Common myeloid progenitor, CD34-positive (primary cell): ENCODE measurements at places on chromosomes 7 and 10.
A peak's percentile ranks its signal among the peaks of the same experiment; 100 is the strongest.

DNA sequence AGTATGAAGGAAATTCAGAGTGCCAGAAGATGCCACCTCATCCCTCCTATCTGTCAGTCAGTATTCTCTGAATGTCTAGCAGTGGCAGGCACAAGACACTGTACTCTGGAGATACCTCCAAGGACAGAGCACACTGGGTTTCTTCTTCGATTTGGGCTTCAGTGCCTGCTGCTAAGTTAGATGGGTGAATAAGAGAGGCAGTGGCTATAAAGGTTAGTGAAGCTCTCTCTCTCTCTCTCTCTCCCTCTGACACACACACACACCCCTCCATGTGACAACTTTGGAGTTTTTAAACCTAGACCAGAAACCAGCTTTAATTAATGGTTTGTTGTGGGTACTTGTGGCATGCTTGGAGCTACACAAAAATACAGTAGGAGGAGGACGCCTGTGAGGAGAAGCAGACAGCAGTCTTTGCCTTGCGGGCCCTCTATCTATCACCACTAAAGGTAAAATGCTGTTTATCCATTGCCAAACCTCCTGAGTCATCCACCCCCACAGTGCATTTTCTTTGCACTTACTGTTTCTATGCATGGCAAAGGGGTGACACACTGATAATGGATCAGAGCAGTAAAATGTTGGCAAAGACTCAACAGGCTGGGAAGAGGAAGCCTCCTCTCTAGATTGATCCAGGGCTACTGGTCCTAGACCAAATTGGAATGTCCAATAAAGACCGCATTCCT, 102.5 kb downstream of the TRIL start:
- DNase-seq = no peak

GRCh38 chr10:4824791-4825310, 1.2 kb upstream of the AKR1E2 start:
- no peak for DNase-seq

DNA sequence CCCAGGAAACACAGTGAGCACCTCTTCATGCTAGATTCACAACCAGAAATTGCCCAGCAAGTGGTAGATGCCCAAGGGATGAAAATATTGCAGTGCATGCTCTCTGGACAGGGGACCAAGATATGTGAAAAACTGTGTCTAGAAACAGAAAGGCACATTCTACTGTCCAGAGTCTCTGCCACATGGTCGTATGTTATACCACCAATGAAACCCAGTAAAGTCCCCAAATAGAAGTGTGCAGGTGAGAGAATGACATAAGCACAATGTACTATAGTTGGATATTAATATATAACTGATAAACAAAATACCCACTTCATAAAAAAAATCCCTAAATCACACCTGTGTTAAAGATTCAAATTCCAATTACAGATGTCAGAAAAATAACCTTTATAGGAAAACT, 43.8 kb downstream of the RASGEF1A start:
- DNase-seq = no peak

GRCh38 chr7:44309271-44310091, 15.9 kb downstream of the CAMK2B start:
- DNase-seq = peak; percentile 49

DNA sequence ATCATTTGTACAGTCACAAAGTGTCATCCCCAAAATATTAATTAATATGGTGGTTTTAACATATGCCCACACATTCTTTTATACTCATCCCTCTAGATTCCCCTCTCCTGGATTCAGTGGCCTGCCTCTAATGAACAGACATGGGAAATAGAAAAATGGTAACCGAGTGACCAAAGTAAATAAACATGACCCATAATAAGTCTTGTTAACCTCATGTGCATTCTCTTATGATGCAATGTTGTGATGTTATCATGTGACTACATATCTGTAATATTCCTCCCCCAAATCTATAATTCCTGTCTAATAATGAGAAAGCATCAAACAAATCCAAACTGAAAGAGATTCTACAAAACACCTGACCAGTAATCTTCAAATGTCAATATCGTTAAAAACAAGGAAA, 164.5 kb upstream of the PRSS1 start:
- DNase-seq = no peak

- DNase-seq = no peak
Observed at GRCh38 chr7:38858259-38858884, 50.6 kb downstream of the VPS41 start.

GRCh38 chr10:5811387-5811821, 1.8 kb downstream of the GDI2 start:
- DNase-seq = peak; percentile 10

GRCh38 chr10:4127518-4128315, 342.7 kb upstream of the KLF6 start:
- peak; percentile 86 for DNase-seq

- DNase-seq = no peak
Observed at GRCh38 chr10:131822013-131822691, 78.7 kb upstream of the PPP2R2D start.

DNA sequence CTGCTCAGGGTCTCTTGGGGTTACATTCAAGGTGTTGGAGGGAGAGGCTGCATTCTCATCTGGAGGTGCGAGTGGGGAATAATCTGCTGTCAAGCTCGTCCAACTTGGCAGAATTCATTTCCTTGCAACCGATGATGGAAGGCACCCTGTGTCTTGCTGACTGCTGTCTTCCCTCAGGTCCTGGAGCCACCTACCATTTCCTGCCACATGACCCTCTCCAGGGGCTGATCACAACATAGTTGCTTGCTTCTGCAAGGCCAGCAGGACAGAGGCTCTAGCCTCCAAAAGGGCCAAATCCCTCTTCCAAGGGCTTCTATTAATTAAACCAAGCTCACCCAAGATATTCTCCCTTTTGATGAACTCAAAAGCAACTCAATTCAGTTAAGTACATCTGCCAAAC, 14.2 kb upstream of the BRI3 start:
- no peak for DNase-seq

- DNase-seq = no peak
Observed at GRCh38 chr7:77980087-77980713, 181.6 kb downstream of the PHTF2 start.

DNA sequence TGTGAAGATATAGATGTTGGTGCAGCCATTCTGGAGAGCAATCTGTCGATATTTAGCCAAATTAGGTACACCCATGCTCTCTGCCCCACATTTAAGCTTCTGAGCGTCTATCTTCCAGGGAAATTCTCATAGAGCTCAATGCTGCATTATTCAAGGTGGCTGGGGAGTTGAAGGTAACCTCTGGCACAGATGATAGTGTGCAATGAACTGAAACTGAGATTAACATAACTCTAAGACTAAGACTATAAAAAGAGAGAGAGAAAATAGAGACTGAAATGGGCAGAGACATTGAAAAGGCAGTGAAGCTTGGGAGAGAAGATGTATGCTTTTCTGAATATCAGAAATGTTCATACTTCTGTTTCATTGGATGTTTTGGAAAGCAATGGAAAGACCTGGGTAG, 1197.0 kb upstream of the AUTS2 start:
- no peak for DNase-seq

DNA sequence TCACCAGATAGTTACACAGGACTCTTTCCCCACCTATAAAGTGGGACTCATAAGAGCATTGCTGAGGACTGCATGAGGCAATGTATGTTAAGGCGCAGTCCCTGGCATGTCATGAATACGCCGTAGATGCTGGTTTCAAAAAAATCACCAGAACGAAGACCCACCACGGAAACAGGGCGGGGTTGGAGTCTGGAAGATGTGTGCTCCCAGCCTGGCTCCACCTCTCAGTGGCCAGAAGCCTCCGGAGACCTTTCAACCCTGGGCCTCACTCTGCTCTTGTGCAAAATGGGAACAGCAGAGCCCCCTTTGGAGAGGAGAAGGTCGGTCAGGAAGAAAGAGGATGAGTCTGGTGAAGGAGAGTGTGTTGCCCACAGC, 12.4 kb upstream of the ZMIZ1 start:
- no peak for DNase-seq

DNA sequence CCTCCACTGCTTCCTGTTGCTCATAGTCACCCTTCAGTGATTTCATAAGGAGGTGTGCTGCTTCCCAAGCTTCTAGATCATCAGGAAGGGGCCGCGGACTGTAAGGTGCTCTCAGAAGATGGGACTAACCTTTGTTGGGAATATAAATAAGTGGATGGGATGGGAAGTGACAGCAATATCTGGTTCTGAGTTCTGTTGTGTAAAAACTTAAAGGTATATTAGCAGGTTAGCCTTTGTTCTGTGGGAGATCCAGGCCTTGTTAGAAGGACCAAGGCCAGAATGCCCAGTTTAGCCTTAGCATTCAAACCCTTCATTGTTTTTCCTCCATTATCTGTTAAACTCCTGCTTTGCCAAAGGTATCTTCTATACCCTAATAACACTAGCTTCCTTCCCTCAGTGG, 12.4 kb downstream of the BUB3 start:
- no peak for DNase-seq

GRCh38 chr7:138625849-138626230, 75.3 kb downstream of the SVOPL start:
- DNase-seq = peak; percentile 49

DNA sequence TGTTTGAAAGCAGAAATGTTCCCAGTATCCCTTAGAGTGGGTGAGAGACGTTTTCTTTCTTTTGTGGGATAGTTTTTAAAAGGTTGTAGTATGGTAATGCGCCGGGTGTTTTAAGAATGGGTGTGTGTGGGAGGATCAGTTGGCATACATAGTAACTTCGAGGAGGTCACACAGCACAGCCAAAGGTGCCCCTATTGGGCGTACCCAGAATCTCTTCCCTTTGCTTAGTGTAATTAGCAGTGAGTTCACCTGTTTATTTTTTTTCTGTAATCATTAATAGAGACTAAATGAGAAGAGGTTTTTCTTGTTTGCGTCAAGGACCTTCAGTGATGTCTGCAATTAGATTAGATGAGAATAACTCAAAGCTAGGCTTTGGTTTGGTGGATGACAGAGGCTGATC, 1.5 kb downstream of the PLEKHA8 start:
- peak; percentile 11 for DNase-seq

- DNase-seq = no peak
Observed at GRCh38 chr7:158804335-158804734, 25.0 kb downstream of the ESYT2 start.

DNA sequence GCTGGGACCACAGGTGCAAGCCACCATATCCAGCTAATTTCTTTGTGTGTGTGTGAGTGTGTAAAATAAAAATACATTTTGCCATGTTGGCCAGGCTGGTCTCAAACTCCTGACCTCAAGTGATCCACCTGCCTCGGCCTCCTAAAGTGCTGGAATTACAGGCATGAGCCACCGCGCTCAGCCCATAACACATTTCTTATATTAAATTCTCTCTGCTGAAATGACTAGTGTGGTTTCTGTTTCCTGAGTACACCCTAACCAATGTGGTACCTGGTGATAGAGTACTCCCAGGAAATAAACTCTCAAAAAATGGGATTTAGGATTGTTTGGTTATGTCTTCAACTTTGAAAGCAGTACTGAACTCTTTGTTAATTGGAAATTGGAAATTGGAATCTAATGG, 19.4 kb upstream of the FHIP2A start:
- DNase-seq = peak; percentile 49

GRCh38 chr7:55423891-55424290, 58.8 kb downstream of the LANCL2 start:
- DNase-seq = no peak

GRCh38 chr7:138625084-138625848, 75.9 kb downstream of the SVOPL start:
- DNase-seq = peak; percentile 97

DNA sequence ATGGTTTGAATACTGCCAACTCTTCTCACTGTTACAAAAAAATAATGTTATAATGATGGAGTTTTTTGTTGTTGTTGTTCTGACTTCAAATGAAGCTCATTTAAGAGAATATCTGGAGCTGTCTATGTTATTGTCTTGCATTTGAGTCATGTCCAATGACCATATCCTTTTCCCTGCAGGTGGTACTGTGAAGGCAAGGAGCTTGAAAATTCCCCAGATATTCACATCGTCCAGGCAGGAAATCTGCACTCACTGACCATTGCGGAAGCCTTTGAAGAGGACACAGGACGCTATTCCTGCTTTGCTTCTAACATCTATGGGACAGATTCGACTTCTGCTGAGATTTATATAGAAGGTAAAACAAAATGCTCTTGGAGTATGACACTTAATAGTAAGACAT, 33.5 kb downstream of the MYPN start:
- DNase-seq = no peak

- DNase-seq = no peak
Observed at GRCh38 chr10:99526861-99527504, 5.8 kb upstream of the NKX2-3 start.

DNA sequence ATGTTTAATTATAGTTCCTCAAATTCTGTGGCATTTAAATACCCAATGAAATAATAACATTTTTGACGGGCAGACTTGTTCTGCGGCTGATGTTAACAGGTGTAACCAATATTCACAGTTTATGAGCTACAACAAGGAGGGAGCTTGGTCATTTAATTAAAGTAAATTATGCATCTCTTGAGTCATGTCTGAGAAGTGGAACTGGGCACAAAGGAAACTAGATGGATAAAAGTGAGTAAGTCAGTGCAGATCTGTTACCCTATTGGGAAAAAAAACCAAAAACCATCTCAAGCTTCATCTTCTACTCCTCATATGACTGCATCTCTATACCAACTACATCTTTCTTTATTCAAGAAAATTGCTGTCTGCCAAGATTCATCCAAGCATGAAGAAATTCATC, 24.0 kb downstream of the ANKRD22 start:
- DNase-seq = no peak

GRCh38 chr7:115782696-115783490, 247.7 kb downstream of the TFEC start:
- DNase-seq = no peak

DNA sequence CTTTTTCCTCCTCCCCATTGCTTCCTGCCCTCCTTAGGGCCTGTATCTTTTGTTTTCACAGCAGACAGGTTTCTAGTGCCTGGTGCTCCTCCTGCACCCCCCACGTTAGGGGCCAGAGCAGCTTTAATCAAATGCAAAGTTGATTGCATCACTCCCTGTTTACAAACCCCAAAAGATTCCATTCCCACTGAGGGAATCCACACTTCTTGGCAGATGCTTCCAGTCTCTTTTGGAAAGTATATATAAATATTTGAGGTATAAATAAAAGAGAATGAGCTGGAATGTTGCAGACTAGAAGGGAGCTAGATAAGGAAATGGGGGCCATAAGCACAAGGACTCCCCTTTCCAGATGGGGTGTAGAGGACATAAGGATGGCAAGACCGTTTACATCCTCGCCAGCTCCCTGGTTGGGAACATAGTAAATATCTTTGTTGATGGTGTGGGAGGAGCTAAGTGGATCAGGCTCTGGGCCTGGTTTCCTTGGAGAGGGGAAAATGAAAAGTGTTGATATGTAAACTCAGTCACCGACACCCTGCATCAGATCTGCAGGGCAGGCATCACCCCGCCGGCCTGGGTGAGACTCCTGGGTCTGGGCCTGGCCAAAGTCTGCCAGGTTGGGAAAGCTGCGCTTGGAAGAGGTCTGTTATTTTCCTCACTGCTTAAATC, 6.2 kb downstream of the RARRES2 start:
- no peak for DNase-seq

- DNase-seq = no peak
Observed at GRCh38 chr7:120462991-120463390, 190.0 kb downstream of the KCND2 start.

DNA sequence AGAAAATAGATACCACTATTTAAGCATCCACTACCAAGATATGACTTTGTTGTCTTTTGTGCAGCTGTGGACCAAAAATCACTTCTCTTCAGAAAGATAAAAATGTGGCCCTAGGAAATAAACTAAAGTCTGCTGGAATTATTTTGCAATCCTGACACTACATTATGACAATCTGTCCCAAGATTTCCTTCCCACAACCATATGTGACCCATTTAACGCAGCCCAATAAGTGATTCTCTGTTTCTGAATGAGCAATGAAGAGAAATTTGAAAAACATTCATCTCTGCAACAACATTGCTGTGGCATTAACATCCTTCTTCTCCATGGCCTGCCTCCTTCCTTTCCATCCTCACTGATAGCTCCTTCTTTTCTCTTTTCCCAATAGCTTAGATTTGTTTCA, 212.0 kb downstream of the TSPAN12 start:
- no peak for DNase-seq
